ENCODE measurements at places on chromosomes 6 and 20. TPM values are rescaled to one million over a fixed set of nuclear protein-coding genes. Genes with fewer than 3 reads are reported as not detected.

DNA sequence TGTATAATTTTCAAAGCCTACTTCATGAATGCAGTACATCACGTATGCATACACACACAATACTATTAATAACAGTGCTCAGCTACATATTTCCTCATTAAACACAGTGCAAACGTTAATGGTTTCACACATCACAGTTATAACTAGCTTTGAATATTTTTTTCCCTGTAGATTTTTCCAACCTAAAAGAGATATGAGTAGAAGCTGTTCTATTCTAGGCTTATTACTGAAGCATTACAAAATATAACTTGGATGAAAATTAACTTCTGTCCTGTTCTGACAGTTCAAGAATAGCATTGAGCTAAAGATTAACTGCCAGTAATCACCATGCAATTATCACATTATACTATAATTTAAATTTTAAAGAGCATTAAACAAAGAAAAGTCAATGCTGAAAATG is 6.2 kb downstream of the LMBRD1 start:
- no peak for DNase-seq

- DNase-seq: no peak
Measured at GRCh38 chr20:17215167-17215566, 11.7 kb upstream of the PCSK2 start.

DNA sequence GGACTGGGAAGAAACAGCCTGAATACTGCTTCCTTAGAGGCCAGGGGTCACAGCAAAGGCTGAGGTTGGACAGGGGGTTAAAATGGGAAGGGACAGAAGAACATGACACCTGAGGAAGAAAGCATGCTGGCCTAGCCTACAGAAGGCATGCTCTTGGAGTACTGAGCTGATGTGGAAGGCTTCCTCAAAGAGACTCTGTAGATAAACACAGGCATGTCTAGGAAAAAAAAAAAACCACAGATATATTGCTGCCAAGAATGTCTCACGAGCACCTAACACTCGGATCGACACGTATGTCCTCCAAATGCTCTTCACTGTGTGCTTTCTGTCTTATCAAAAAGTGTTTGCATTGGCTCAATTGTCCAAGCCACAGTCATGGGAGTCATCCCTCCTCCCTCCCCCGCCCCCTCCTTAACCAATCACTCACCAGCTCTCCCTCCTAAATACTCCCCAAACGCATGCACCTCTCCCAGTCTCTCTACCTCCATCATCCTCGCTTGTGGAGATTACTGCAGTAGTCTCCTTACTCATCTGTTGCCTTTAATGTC is 101.1 kb upstream of the LRFN2 start:
- DNase-seq: no peak

Gene DNAH8
- total RNA-seq: not detected

Gene MYL9
- 1,128 TPM for total RNA-seq

Gene CST7
- 4.1 TPM for total RNA-seq

GRCh38 chr6:157552081-157552747 is 171.2 kb downstream of the ZDHHC14 start:
- DNase-seq: no peak

GRCh38 chr6:19333936-19334335 is 503.2 kb upstream of the ID4 start:
- DNase-seq: no peak

GRCh38 chr6:149423964-149424440 is 23.9 kb downstream of the SUMO4 start:
- no peak for DNase-seq

Gene COL12A1
- 17.0 TPM for total RNA-seq

Gene ASCC3
- total RNA-seq: 33.5 TPM

DNA sequence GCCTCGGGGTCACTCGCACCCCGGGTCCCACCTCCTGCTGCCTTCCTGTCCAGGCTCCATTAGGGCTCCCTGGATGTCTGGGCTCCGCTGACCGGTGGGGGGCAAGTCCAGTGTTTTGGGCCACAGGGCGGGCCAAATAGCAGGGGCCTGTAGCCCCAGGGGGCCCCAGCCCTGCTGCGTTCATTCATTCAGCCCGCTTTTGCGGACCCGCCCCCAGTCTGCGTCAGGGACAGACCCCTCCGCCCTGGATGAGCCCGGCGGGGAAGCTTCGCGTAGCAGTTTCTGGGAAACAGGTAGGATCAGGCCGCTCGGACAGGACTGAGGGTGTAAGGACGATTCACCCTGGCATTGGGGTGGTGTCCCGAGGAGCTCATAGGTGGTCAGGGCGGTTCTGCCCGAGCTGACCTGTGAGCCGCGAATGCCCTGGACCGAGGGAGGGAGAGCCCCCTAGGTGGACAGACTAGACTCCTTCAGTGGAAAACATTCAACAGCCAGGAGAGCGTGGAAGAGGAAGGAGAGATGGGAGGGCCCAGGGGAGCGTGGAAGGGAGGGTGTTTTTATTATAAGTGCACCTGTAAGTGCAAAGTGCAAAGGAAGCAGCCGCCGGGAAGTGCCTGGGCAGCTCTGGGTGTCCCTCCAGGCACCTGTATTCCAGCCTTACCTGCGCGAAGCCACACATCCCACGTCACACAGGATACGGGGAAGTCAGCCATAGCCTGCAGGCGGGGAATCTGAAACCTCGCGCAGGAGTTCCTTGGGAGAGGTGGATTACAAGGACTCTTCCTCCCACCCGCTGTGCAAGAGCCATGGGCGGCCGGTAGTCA is 662 bp downstream of the ENTPD6 start:
- peak; percentile 37 for DNase-seq

Gene LY6G6D
- total RNA-seq: not detected

DNA sequence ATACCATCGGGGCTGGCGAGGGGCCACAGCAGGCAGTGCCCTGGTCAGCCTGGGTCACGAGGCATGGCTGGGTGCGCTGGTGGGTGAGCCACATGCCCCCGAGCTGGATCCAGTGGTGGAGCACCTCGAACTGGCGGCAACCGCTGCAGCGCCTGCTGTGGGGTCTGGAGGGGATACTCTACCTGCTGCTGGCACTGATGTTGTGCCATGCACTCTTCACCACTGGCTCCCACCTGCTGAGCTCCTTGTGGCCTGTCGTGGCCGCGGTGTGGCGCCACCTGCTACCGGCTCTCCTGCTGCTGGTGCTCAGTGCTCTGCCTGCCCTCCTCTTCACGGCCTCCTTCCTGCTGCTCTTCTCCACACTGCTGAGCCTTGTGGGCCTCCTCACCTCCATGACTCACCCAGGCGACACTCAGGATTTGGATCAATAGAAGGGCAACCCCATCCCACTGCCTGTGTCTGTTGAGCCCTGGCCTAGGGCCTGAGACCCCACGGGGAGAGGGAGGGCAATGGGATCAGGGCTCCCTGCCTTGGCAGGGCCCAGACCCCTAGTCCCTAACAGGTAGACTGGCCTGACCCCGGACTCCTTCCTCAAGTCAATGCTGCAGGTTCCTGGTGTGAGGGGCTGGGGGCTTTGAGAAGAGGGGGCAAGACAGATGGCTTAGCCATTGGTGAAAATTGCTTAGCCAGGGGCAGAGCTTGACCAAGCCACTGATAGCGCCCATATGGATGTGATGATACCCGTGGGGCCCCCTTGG is 598 bp downstream of the TMEM239 start:
- peak; percentile 46 for DNase-seq

DNA sequence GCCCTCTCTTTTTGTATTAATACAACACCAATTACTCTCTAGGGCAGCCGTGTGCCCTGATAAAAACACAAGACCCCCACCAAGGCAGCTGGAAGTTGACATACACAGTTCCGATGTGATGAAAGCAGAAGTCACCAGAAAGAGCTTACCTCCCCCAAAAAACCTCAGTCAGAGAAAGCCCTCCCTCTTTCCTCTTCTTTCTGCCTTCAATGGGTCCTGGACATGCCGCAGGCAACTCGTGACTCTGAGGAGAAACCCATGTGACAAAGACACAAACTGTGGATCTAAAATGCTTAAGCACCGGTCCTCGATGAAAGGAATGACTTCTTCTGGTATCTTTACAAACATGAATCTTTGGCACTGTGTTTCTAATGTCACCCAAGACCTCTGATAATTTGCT is 117.7 kb upstream of the CCDC28A start:
- DNase-seq: peak; percentile 16

Gene SAMD3
- 2.4 TPM for total RNA-seq

DNA sequence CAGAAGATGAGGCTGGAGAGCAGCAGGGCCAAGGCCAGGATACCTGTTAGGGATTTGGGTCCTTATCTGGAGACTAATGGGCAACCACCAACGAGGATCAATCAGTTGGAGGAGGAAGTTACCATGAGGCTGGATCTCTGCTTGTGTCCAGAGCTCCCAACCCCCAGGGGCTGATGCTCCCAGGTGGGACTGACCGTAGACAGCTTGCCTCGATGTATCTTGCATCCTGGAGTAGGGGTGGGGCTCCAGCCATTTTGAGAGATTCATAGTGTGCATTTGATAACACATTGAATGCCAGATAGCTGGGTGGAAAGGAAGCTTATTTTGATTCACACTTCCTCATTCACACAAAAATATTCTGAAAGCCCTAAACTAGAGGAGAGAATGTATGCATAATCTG is 4.6 kb upstream of the RFPL4B start:
- no peak for DNase-seq

- no peak for DNase-seq
Measured at GRCh38 chr6:99178168-99178567, 171.3 kb downstream of the FAXC start.

DNA sequence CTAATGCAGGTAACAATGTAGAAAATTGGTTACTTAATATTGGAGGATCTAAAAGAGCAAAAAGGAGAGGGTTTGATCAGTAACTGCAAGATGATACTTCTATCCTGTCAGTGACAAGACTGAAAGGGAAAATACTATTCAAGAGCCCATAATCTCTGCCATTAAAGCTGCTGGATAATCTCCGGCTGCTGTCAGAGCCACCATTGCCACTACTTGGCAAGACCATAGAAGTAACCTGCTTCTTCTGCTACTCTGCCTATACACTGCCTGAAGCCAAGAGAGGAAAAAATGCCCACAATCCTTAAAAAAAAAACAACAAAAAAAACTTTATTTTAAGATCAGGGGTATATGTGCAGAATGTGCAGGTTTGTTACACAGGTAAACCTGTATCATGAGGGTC is 386.5 kb upstream of the ID4 start:
- DNase-seq: no peak

GRCh38 chr6:47413752-47414422 is 63.7 kb upstream of the CD2AP start:
- DNase-seq: peak; percentile 32

Gene ELOVL2
- total RNA-seq: 1.0 TPM

- no peak for DNase-seq
Measured at GRCh38 chr6:139064981-139065665, 36.6 kb downstream of the ABRACL start.

Gene LRRC73
- 13.1 TPM for total RNA-seq

GRCh38 chr6:20182926-20183521 is 29.2 kb downstream of the MBOAT1 start:
- DNase-seq: peak; percentile 66

GRCh38 chr6:124487623-124488431 is 474.4 kb upstream of the RNF217 start:
- no peak for DNase-seq

GRCh38 chr6:2877960-2878359 is 25.1 kb downstream of the SERPINB9 start:
- DNase-seq: no peak

GRCh38 chr6:166650824-166651807 is 24.1 kb upstream of the RPS6KA2 start:
- no peak for DNase-seq

- DNase-seq: no peak
Measured at GRCh38 chr6:121515630-121516265, 80.3 kb downstream of the GJA1 start.

DNA sequence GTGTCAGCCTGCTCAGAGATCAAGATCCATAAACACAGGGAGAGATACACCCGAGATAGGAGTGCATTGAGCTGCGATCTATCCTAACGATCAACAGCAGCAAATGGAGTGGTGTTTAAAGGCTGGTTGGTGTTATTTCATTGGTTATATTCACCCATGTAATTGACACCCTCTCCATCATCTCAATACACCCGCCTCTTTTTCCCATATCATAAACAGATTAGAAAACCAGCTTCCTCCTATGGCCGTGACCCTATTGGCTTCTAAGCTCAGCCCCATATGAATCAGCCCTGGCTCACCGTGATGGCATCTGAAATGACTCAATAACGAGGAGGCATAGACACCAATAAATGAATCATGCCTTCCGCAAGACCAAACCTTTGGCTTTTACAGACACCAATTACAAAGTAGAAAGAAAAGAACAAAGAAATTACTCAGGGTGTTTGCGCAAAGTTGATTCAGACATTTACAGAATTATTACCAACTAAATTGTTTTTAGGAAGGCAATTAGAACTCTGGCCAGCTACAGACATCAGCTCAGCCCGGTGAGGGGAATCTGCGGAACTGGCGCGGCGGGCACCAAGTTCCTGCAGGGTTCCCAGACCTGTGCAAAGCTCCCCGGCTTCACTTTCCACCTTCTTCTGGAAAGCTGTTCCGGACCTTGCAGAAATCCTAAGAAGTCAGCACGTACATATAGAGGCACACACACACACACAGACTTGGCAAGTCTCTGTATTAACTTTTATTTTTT is 11.5 kb downstream of the PMEPA1 start:
- peak; percentile 82 for DNase-seq

Gene PLEKHG1
- total RNA-seq: 8.4 TPM

DNA sequence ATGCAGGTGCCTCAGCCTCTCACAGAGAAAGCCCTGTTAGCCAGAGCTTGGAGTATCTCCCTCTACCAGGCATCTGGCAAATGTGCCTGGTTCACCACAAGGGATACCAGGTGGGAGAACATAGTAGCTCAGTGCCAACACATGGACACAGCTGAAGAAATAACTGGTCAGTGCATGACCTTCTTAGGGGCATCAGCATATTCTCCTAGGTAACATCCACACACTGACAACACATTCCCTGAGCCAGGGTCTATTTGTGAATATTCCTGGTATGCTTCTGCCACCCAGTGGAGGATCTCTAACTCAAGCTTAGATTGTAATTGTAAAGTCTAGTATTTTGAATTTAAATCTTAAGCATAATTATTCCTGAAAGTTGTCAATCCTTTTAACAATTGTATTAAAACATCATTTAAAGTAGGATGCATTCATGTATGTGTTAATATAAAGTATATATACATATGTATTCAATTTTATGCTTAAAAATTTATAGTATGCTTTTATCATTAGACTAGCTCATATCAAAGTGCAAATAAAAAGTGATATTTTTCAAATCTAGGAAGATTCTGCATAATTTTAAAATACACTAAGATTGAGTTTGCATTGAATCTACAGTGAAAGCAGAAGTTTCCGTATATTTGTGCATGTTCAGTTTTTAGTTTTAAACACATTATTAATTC is 45.3 kb upstream of the COL21A1 start:
- DNase-seq: peak; percentile 28
